Osteoblast (primary cell): ENCODE measurements at places on chromosomes 11 and 22. TPM values are rescaled to one million over a fixed set of nuclear protein-coding genes. Genes with fewer than 3 reads are reported as not detected.
A peak's percentile ranks its signal among the peaks of the same experiment; 100 is the strongest.

Gene PRR33
- total RNA-seq: not detected in 2 replicates

Gene TRPM5
- under 0.01 TPM in 1 of 2 replicates, not detected in the other for total RNA-seq

- DNase-seq: no peak
These were observed 102.1 kb downstream of the ARHGAP32 start for GRCh38 chr11:129090056-129090455.

- DNase-seq: peak; percentile 31
These were observed 26.5 kb upstream of the NECTIN1 start for GRCh38 chr11:119755356-119756071.

GRCh38 chr11:128279866-128280265, 307.5 kb downstream of the ETS1 start:
- DNase-seq: peak; percentile 72

GRCh38 chr22:49946612-49947295, 13.8 kb upstream of the PIM3 start:
- DNase-seq: no peak

- no peak for DNase-seq
These were observed 27.4 kb downstream of the FAT3 start for GRCh38 chr11:92251980-92252379.

DNA sequence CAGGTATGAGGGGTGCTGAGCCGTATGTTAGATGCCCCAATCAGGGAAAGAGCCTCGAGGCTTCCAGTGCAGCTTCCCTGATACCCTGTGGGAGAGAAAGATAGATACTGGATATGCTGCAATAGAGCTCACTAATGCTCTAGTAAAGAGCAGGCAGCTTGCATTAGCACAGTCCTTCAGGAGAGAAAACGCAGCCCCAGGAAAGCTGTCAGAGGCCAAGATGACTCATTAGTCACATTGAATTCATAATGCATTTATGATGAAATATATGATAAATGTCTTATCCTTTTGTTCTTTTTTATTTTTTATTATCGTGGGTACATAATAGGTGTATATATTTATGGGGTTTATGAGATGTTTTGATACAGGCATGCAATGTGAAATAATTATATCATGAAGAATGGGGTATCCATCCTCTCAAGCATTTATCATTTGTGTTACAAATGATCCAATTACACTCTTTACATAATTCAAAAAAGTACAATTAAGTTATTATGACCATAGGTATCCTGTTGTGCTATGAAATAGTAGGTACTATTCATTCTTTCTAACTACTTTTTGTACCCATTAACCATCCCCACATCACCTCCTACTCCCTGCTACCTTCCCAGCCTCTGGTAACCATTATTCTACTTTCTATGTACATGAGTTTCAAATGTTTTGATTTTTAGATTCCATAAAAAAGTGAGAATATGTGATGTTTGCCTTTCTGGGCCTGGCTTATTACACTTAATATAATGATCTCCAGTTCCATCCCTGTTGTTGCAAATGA, 94.5 kb upstream of the TOP3B start:
- DNase-seq: peak; percentile 54

- no peak for DNase-seq
These were observed 25.9 kb upstream of the CCDC34 start for GRCh38 chr11:27388869-27389268.

DNA sequence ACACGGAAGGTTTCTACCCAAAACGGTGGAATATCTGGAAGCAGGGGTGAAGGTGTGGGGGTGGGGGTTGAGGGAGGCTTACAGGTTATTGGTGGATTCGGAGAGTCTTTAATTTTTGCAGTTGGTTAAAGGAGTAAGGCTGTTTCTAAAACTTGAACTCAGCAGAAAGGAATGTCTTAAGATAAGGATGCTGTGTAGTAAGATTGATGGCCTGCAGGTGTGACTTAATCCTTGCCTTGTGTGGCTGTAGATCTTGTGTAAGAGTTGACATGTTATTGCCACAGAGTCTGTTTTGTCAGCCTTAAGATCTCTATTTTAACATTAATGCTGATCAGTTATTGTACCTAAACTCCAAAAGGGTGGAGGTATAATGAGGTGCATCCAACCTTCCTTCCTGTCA, 16.4 kb upstream of the OR6M1 start:
- no peak for DNase-seq

DNA sequence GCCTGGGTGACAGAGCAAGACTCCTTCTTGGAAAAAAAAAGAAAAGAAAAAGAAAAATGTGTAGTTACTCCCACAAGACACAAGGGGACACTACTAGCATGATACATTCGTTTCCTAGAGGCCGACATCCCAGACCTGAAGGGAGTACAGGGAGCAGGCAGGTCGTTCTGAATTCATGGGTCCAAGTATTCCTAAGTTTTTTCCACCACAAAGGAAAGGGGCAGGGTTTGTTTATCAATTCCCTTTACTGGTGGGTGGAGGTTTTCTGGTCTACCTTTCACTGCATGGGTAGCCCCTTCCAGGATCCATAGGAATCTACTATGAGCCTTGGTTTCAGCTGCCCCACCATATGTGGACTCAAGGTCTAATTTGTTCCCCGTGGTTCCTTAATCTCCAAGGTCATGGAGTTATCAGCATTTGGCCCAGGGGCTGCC, 11.8 kb downstream of the TIGD3 start:
- peak; percentile 97 for DNase-seq

DNA sequence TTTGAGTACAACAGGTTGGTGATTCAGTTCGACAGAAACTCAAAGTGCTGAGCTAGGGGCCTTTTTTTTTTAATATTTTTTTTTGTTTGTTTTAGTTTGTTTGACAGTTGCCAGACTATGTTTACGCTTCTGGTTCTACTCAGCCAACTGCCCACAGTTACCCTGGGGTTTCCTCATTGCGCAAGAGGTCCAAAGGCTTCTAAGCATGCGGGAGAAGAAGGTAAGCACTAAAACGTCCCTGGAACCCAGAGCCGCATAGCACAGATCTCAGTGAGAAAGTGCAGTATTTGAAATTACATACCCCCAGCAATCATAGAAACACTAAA, 649 bp downstream of the PRRG4 start:
- peak; percentile 27 for DNase-seq

- DNase-seq: no peak
These were observed 1.2 kb upstream of the TMEM45B start for GRCh38 chr11:129814244-129815014.

GRCh38 chr22:25409240-25409639, 155.2 kb upstream of the GRK3 start:
- no peak for DNase-seq
